ENCODE measurements at places on chromosomes 4 and X.

- DNase-seq = no peak
Observed at GRCh38 chr4:140982613-140983340, 150.5 kb downstream of the RNF150 start.

DNA sequence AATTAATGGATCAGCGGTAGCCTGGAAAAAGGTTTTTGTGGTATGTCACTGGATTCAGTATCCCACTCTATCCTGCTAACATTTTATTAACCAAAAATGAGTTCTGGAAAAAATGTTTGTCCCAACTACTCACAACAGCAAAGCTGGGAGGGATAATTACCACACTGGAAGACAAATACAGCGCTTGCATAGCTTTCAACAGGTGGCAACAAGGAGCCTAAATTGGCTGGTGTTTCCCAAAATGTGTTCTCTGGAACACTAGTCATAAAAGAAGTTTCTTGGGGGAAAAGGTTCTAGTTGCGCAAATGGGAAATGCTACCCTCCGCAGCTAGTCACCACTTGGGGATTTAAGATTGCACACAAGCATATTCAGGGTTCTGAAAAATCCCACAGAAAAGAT is 54.6 kb downstream of the BEND2 start:
- DNase-seq = no peak

- peak; percentile 4 for DNase-seq
Observed at GRCh38 chrX:1246816-1247215, 21.8 kb upstream of the CSF2RA start.

DNA sequence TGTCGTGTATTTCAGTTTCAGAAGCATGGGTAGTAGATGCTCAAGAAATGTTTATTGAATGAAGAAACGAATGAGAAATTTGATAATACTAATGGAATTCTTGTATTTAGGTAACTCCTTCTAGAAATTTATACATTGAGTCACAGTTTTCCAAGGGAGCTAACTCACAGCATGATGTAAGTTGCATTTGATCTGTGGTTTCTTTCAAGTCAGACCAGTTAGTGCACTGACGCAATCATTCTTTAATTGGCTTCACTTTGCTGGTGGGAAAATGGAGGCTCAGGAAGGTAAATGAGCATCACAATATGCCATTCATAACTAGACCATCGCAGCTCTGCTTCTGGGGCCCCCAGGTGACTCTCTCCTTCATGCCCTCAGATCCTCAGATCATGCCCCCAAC is 17.3 kb upstream of the CWH43 start:
- no peak for DNase-seq

GRCh38 chr4:67565284-67565683 is 6.8 kb downstream of the STAP1 start:
- DNase-seq = no peak

GRCh38 chrX:134688839-134689238 is 30.6 kb upstream of the PLAC1 start:
- DNase-seq = no peak

DNA sequence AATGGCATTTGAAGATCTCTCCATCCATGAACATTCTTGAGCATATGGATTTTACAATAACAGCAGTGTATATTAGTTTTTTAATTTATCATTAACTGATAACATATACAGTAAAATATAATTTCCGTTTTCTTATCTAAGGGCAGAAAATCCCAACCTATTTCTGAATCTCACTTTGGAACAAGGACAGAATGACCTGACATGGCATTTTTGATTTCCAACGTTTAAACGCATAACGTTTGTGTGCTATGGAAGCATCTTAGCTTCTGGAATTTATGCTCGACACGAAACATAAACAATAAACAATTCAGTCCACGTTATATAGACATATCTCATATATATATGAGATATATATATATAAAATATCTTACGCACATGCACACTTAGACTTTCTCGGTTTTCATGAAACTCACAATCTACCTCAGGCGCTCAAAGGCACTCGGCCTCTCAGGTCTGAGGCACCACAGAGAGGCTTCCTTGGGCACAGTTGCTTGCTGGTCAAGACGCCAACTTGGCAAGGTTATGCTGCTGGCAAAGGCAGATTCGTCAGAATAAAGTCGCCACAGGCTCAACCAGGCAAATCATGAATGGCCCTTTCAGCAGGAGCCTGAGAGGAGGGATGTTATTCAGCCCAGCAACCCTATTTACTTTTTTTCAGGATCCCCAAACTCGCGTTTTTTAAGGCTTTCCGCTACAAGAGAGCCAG is 1.0 kb upstream of the UGT8 start:
- no peak for DNase-seq

GRCh38 chrX:152988536-152989291 is 5.2 kb downstream of the PNMA5 start:
- DNase-seq = no peak

DNA sequence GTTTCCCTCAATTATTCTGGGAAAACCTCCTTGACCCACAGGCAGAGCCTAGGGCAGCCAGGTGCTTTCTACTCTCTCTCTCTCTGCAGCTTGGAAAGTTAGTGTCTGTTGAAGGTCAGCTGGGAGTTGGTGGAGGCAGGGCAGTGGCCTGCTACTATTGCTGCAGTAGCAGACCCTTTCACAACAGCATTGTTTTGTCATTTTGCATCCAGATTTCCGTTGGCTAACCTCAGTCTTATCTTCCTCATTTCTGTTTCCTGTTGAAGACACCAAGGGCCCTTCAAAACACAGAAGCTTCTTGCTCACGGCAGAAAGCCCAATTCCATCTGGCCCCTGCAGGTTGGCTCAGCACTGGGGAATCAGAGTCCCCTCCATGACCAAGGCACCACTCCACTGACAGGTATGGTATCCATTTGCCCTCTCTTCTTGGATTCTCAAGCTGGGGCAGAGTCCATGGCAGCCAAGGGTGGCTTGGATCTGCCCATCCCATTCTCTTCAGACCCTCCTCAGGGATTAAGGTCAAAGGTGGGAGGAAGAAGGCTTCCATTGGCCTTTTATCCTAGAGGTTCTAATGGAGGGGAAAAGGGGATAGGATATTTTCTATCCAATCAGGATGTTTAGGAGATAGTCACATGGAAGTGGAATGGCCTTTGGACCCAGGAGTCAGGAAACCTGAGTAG is 24.6 kb downstream of the VSIG4 start:
- DNase-seq = peak; percentile 4

- no peak for DNase-seq
Observed at GRCh38 chr4:186149872-186150271, 41.5 kb upstream of the CYP4V2 start.

DNA sequence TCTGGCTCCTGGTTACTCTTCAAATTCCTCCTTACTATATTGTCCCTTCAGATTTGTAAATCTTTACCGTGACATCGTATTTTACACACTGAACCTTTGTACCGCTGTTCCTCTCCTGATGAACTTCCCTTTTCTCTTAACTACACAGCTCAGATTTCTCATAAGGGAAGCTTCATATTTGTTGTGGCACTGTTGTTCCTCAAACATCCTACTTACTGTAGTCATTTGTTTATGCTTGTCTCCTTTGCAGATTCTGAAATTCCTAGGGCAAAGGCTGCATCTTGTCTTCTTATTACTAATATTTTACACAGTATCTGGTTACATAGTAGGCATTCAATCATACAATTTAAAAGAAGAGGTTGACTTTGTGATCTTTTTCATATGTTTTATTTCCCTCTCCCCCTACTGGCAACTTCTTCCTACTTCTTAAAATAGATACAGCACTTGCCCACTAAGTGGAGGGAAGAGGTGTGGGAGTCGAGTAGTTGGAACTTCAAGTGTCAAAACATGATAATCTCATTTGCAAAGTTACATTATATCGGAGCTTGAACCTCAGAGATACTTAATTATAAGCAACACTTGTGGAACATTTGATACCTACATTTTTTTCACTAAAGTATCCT is 50.0 kb downstream of the TET2 start:
- DNase-seq = no peak

DNA sequence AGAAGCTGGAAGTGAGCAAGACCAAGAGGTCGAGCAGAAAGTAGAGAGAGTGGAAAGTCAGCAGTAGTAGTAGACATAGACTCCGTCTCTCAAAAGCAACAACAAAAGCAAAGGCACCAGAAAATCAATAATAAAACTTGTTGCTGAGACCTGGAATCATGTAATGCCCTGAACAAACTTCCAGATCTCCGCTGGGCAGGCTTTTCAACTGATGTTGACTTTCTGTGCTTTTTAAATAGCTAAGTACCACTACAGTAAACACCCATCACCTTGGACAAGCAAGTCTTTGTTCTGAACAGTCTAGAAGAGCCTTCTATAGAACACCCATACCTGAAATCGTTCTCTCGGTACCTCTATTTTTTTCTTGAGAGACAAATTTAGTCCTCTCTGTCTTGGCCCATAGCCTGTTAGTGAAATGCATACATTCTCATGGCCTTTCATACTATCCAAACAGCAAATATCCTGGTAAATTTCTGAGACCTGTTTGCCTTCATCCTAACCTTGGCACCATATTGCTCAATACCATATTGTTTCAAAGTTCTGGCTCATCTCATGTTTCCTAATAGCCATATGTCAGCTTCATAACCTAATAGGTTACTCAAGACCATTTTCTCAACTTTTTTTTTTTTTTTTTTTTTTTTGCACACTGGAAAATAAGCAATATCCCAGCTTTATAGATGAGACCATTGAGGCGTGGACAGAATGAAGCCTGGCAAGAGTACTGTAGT is 200.6 kb upstream of the RBPJ start:
- DNase-seq = no peak

- DNase-seq = peak; percentile 60
Observed at GRCh38 chr4:158769175-158769921, 522 bp downstream of the FNIP2 start.

DNA sequence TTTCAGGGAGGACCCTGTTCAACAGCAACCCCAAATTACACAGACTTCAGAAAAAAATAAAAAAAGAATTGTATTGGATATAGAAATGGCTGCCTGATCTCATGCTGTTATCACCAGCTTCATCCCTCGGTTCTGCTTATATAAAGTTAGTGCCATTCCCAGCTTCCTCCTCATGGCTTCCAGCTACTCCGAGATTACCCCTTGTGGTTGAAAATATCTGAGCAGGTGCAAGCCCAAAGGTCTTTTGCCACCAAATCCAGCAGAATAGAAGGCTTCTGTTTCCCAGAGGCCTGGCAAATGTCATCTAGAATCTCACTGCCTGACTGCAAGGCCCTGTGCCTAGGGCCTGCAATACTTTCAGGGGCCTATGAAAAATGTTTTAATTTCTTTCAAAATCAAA is 13.8 kb upstream of the HPGDS start:
- DNase-seq = no peak

- no peak for DNase-seq
Observed at GRCh38 chrX:13433298-13433605, 113.4 kb upstream of the ATXN3L start.

GRCh38 chr4:3255611-3256186 is 6.7 kb downstream of the MSANTD1 start:
- DNase-seq = no peak

GRCh38 chr4:173398779-173399415 is at the start of gene SCRG1:
Gene SCRG1, minus strand, starts transcription at chr4:173399116. Its CDS starts 7,702 bp downstream, at chr4:173391414.
- DNase-seq = peak; percentile 67

- no peak for DNase-seq
Observed at GRCh38 chrX:112043997-112044396, 38.6 kb downstream of the TRPC5 start.

DNA sequence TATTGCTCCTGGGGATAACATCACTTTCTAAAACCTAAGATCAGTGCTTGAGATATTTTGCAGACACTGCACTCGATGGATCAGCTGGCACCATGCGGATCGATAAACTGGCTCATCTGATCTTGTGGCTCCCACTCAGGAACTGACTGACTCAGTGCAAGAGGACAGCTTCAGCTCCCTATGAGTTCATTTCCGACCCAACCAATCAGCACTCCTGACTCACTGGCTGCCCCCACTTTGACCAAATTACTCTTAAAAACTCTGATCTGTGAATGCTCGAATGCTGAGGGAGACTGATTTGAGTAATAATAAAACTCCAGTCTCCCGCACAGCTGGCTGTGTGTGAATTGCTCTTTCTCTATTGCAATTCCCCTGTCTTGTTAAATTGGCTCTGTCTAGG is 110.1 kb downstream of the ANAPC4 start:
- DNase-seq = no peak
